Muscle of back (tissue), 13 donors: ENCODE measurements at places on chromosomes 6 and 20.

DNA sequence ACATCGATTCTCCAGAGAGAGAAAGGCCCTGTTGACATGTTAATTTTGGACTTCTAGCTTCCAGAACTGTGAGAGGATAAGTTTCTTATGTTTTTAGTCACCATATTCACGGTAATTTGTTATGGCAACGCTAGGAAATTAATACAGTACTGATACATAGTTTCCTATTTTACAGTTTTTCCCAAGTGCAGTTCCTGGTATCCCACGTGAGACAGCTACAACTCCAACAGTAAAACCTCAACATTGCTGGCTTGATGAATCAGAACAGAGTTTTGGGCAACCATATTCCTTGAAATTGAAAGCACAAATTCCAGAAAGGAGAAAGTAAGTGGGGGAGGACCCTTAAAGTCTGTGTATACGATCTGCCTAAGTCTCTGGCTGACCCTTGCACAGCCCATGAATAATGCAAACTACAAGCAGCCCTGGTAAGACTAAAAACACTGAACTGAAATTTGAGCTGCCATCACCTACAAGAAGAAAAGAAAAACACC is 505.1 kb upstream of the NRSN1 start:
- DNase-seq = peak; percentile 53

- DNase-seq = no peak
Observed at GRCh38 chr6:2478200-2478599, 232.8 kb upstream of the GMDS start.

DNA sequence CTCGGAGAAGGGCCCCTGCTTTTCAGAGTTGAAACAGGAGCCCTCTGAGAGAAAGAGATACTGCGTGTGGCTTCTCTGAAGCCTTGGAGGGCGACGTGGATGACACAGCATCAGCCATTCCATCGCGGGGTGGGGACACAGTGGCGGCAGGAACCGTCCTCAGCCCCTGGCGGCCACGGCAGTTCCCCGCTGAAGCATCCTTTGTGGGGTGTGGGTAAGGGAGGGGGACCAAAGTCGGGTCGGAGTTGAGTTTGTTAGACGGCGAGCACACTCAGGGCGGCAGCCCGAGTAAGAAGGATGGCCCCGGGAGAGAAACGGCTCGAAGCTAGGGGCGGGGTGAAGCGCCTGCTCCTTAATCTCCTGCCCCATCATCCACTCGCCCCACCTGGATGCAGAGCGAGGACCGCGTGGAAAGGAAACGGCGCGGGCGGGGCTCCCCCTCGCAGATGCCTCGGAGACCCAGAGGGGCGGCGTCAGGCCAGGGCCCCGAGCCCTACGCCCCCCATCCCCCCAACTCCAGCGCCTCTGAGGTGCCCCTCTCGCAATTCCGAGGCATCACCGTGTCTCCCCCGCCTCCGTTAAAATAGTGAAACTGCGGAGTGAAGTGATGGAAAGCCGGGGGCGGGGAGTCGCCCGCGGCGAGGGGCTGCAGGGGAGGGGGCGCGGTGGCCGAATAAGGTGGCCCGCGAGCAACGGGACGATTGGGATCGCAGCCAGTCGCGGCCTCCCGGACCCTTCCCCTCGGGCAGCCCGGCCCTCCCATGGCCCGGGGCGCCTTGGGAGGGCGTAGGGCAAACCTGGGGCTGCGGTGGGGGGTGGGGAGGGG is 796 bp upstream of the RREB1 start:
- peak; percentile 31 for DNase-seq

DNA sequence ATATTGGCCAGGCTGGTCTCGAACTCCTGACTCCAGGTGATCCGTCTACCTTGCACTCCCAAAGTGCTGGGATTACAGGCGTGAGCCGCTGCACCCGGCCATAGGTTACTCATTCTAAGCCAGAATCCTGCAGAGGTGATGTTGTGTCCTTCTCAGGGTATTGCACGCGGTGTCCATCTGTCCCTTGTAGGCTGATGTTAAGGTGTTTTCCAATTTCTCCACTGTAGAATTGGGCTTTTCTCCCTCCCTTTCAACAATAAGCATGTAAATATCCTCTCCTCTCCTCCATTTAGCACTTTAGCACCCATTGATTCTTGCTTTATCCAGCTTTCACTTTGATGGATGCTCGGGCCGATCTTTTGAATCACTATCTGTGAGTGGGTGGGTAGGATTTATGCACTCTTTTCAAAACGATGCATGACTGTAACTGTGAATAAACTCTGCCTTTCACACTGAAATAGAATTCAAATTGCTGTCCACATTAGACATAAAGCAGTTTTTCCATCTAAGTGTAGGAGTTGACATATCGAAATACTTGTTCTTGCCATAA is 52.6 kb downstream of the ZBTB2 start:
- no peak for DNase-seq

DNA sequence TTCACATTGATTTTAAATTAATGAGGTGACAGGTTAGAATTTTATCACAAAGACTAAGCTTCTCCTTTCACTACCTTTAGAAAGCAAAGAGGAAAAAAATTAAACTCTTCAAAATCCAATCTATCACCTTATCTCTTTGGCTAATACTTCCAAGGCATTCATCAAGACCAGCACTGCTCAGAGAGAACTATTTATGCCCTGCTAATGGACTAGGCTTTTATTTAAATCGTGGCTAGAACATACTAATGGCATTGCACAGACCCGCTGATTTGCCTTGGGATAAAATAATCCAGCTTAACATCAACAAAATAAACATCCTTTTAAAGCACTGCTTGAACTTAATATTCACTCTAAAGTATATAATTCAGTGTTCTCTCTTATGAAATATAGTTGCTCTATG is 880.4 kb downstream of the HACE1 start:
- no peak for DNase-seq
